ENCODE measurements at places on chromosomes 5 and 9.

DNA sequence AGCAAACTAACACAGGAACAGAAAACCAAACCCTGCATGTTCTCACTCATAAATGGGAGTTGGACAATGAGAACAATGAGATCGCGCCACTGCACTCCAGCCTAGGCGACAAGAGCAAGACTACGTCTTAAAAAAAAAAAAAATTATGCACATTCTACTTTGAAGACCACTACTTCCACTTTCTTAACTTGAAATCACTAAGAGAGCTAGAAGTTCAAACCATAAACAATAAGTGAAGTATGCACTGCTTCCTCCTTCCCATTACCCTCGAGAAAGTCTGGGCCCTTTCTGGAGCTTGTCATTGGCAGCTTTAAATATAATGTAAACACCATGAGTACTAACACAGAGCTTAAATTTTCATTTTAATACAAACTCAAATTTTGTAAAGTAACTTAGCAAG is 94.9 kb downstream of the TLE1 start:
- no peak for DNase-seq

DNA sequence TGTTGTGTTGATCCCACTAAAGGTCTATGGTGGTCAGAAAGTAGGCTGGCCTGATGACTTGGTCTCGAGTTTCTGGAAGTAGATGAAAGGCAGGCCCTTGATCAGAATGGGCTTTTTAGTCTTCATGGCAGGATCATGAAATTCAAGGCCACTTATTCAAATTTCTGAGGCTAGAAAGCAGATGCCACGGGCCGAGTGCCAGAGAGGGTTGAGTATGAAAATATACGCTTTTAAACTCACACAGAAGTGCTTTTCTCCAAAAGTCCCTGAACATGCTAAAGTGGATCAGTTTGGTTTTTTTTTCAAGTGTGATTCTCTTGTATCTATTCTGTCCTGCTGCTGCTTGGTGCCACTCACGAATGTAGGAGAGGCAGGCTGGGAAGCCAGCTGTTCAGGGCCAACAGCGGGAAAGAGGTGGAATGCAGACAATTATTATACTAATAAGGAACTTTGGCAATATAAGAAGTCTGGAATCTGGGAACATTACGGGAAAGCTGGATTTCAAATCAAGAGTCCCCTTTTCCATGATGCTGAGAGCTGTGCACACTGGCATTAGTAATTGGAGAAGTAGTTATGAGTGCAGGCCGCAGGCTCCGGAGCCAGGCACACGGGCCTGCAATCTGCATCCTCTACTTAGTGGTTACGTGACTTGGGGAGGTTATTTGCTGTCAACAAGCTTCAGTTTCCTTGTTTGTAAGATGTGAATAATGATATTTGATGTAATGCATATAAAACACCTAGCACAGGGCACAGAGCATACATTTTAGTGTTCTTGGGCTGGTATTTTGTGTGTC is 95.8 kb downstream of the LMNB1 start:
- no peak for DNase-seq

GRCh38 chr5:36172599-36172998 is 20.7 kb downstream of the SKP2 start:
- DNase-seq = no peak

- no peak for DNase-seq
Observed at GRCh38 chr5:163614787-163615186, 109.4 kb downstream of the MAT2B start.

DNA sequence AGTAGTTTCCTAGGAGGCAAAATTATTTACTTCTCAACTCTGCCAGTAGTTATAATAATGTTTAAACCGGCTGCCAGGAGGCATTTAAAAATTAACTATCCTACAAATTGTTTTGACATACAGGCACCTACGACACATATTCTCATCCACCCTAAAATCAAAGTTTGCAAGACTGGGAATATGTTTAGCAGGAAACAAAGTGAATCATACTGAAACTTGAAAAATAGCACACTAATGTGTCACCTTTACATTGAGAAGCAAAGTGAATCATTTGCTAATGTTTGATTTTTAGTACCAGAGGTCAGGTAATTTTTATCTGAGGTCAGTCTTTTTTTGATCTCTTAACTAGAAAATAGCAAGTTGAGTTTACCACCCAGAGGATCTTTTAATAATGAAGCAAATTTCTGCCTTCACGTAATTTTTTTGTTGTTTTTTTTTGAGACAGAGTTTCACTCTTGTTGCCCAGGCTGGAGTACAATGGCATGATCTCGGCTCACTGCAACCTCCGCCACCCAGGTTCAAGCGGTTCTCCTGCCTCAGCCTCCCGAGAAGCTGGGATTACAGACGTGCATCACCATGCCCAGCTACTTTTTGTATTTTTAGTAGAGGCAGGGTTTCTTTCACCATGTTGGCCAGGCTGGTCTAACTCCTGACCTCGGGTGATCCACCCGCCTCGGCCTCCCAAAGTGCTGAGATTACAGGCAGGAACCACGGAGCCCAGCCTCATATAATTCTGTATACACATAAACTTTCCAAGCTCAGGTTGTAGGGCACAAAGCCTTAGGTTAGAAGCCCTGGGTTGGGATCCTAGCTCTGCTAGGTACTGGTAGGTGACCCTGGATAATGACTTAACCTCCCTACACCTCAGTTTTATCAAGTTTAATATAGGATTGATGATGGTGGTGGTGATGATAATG is 124.3 kb downstream of the UGCG start:
- peak; percentile 90 for DNase-seq

DNA sequence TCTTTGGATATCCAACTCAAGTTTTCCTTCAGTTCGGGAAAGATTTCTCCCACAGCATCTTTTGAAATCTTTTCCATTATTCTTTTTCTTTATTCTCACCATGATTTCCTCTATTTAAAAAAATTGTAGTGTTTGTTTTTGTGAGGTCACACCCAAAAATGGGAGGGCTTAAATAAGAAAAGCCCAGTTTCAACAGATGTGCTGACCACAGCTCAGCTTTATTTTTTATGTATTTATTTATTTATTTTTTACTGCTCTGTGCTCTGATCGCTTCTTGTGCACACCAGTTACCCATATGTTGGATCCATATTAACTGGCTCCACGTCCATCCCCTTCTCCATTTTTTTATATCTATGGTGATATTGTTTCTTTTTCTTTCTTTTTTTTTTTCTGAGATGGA is 20.3 kb downstream of the GFPT2 start:
- no peak for DNase-seq

DNA sequence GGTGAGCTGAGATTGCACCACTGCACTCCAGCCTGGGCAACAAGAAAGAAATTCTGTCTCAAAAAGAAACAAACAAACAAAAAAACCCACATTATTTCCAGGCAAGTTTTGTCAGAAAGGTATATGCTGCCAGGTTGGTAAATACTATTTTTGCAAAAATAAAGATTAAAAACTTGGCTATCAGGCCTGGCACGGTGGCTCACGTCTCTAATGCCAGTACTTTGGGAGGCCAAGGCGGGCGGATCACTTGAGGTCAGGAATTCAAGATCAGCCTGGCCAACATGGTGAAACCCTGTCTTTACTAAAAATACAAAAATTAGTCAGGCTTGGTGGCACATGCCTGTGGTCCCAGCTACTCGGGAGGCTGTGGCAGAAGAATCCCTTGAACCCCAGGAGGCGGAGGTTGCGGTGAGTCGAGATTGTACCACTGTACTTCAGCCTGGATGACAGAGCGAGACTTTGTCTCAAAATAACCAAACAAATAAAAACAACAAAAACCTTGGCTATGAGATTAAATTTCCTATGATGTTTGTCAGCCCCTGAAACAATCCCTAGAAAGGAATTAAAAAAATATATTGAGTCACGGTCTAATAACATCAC is 22.7 kb downstream of the AGXT2 start:
- no peak for DNase-seq

GRCh38 chr5:9288234-9288633 is 257.6 kb downstream of the SEMA5A start:
- DNase-seq = no peak

DNA sequence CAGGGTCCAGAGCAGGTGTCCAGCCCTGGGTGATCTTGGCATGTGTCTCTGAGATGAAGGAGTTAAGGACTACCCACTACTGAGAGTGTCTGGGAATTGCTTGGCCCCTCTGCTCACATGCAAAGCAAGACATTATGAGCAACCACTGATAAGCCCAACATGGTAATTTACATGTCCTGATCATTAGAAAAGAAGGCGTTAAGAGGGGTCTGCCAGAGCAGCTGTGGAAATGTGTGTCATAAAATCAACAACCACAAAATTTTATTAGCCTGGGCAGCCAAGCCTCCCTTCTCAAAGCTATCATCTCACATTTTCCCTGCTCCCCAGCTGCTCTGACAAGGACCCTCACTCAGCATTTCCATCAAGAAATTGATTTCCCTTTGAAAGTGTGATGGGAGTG is 351.0 kb downstream of the SPOCK1 start:
- no peak for DNase-seq

DNA sequence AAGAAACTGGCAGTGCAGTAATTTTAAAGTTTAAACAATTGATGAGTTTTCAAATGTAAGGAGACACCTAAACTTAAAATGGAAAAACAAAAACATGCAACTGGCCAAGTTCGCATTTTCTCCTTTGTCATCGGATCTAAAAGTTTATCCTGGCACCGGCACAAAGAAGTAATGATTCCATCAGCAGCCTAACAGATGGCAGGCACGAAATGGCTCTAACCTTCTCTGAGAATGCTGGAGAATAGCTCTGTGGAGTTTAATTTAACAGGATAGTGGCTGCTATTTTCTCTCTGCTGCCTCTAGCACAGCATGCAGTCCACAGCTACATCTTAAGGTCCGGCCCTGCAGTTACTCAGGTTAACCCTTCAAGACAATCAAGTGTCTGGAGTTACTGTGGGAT is 82.2 kb downstream of the PRELID2 start:
- no peak for DNase-seq

DNA sequence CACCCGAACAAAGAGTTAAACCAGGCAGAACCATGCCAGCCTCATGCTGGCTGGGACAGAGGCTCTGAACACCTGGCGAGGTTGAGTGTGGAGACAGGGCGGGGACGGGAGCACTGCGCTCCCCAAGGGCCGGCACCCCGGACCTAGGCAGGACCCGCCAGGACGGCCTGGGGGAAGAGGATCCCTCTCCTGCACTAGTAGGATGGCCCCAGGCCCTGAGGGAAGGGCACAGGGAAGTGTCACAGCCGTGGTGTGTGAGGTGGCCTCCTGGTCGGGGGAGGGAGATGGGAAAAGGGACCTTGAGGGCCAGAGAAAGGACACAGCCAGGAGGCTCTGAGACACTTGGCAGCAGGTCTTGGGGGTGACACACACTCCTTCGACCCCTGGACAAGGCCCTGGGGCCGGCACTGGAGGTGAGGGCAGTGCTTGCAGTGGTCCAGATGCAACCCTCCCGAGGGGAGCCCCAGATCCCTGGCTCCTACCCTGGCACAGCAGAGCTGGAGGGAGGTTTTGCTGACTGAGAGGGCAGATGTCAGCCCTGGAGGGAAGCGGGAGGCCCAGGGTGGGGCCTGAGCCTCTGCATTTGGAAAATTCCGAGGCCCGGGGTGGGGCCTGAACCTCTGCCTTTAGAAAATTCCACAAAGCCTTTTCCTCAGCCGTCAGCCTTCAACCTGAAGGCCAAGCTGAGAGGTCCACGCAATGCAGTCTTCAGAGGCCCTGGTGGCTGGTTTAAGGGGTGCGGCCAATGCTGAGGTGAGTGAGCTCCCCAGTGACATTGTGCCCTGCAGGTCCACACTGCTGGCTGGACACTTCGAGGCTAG is 24.8 kb upstream of the TERT start:
- no peak for DNase-seq

GRCh38 chr5:177194268-177194667 is 60.7 kb downstream of the NSD1 start:
- DNase-seq = peak; percentile 99

GRCh38 chr5:161058781-161059180 is 206.8 kb upstream of the ATP10B start:
- DNase-seq = no peak

- DNase-seq = no peak
Observed at GRCh38 chr5:150556859-150557508, 49.1 kb downstream of the NDST1 start.

DNA sequence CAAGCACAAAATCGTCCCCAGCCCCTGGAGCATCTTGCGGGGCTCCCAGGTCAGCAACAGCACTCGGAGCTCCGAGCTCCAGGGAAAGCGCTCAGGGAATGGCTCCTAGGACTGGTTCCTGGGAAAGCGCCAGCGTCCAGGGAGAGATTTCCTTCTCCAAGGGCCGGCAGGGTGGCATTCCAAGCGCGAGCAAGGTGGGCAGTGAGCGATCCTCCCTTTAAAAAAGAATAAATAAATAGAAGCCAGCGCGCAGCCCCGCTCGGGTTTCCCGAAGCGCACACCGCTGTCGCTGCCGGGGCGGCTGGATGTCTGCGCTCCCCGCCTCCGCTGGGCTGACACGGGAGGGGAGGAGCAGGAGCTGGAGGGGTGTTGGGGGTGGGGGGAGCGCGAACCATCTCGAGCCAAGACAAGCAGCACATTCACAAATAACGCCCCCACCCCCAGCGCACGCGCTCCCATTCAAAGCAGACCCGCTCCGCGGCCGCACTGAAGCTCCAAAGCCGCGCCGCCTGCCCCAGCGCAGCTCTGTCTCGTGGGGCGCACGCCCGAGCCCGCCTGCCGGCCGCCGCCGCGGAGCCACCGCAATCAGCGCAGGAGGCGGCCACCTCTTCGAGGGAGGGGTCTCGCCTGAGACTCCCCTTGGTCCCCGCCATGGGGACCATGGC is 327.4 kb downstream of the SH3GL2 start:
- no peak for DNase-seq

DNA sequence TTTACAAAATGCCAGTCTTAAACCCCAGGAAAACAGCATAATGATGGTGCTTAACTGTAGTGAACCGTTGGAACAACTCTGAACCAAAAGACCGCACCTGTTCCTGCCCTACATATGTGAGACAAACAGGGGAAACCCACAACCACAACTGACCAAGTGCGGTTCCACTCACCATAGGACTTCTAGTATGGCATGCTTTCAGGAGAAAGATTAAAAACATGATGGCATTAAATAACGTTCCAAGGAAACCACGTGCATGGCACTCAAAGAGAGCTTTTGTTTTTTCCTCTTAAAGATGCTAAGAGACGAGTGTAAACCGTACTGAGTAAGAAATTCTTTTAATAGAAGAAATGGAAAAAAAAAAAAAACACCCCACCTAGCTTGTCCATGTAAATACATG is 119.8 kb downstream of the SSBP2 start:
- no peak for DNase-seq

GRCh38 chr9:72872718-72873117 is 80.1 kb downstream of the ALDH1A1 start:
- DNase-seq = no peak

DNA sequence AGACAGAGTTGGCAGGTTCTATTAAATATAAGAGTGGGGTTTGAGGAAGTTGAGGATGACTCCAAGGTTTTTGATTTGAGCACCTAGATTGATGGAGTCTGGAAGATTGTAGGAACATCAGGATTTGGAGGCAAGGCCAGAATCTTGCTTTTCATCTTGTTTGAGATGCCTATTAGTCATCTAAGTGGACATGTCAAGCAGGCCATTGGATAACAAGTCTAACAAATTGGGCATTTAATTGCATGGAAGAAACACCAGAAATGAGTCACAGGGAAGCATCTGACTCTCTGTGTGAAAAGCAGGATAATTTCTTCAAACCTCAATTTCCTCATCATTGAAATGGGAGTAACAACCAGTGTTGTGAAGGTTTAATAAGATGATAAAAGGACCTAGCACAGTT is 53.3 kb upstream of the ARL15 start:
- no peak for DNase-seq
